T-cell (primary cell): ENCODE measurements at places on chromosomes 11 and 22.

DNA sequence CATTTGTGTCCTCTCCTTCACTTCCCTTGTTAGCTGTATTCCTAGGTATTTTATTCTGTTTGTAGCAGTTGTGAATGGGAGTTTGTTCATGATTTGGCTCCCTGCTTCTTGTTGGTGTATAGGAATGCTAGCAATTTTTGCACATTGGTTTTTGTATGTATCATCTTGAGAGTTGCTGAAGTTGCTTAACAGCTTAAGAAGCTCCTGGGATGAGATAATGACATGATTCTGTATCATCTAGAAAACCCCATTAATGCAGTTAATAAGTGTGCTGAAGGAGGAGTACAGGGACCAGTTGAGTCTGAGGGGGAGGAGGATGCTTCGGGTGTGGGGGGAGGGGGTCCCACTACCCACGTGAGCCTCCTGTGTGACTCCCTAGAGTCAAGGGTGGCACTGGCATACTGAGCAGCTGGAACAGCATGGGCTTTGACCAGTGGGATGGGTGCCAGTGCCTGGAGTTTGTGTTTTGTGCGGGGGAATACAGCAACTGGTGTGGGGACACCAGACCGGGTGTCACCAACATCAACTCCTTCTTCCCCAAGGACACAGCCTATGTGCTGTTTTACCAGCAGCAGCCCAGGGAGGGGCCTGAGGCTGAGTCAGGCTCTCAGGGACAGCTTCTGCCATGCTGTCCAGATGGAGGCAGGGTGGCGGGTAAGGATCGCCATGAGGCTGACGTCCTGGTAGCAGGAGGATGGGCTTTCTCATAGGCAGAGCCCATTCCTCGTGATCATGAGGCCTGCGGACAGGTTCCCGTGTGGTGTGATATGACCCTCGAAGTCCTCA, 24.1 kb downstream of the USP35 start:
- DNase-seq = no peak

DNA sequence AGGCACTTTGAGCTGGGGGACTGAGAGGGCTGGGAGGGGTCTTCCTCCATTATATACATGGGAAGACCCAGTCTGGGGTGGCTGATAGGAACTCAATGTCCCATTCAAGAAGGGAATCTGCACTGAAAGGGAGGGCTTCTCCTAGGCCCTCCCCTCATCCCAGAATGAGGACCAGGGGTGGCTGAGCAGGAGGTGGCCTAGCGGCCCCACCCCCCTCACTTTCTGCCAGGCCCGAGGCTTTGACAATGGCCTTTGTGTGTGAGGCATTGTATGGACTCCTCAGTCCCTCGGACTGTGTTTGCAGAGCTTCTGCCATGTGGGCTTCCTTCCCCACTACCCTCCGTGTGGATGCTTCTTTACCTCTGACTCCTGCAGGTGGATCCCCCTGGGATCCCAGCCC, 65.7 kb downstream of the NECTIN1 start:
- no peak for DNase-seq

GRCh38 chr11:46759196-46759595, 40.2 kb downstream of the F2 start:
- no peak for DNase-seq

- DNase-seq = no peak
These were observed 92.5 kb downstream of the DSCAML1 start for GRCh38 chr11:117704395-117705100.

- DNase-seq = no peak
These were observed 172.5 kb downstream of the CTTN start for GRCh38 chr11:70570693-70571395.

DNA sequence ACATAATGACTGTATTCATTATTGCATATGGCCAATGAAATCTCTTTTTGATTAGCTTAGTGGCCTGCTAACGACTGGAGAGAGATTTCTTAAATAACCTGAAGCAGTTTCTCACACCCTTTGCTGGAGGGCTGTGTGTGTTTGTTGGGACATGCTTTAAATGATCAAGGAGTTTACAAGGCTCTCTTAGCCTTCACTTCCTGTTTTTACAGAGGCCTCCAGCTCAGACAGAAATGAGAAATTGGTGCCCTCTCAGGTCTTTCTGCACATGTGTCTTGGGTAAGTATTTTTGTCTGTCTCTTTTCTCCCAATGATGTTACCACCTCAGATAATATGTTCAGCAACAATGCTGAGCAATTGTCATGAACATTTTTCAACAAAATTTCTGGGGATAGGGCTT, 884.4 kb upstream of the CNTN5 start:
- DNase-seq = no peak

GRCh38 chr11:35413598-35413997, 5.8 kb downstream of the SLC1A2 start:
- no peak for DNase-seq

GRCh38 chr11:110797453-110797852, 85.2 kb upstream of the ARHGAP20 start:
- DNase-seq = no peak

- DNase-seq = no peak
These were observed 3.6 kb downstream of the PRDX5 start for GRCh38 chr11:64321533-64321932.

GRCh38 chr11:15821451-15821850, 534.9 kb downstream of the SOX6 start:
- no peak for DNase-seq

GRCh38 chr22:42769238-42769573, 48.5 kb upstream of the A4GALT start:
- no peak for DNase-seq

GRCh38 chr11:130592056-130592455, 143.6 kb downstream of the ADAMTS15 start:
- DNase-seq = no peak

DNA sequence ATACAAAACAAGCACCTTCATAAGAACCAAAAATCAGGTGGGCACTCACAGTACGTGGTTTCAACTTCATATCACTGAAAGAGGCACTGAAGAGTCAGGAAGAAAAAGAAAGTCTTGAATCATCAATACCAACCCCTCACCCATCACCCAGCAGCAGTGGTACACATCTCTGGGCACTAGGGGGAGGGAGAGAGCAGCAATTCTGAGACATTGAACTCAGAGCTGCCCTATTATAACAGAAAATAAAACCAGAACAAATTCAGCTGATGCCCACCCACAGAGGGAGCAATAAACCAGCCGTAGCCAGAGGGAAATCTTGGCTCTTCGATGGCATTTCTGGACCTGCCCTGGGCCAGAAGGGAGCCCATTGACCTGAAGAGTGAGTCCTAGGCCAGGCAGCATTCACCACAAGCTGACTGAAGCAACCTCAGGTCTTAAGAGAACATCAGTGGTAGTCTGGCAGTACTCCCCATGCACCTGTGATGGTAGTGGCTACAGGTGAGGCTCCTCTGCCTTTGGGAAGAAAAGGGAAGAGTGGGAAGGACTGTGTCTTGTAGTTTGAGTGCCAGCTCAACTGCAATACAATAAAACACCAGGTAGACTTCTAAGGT, 42.2 kb upstream of the FAM181B start:
- no peak for DNase-seq

DNA sequence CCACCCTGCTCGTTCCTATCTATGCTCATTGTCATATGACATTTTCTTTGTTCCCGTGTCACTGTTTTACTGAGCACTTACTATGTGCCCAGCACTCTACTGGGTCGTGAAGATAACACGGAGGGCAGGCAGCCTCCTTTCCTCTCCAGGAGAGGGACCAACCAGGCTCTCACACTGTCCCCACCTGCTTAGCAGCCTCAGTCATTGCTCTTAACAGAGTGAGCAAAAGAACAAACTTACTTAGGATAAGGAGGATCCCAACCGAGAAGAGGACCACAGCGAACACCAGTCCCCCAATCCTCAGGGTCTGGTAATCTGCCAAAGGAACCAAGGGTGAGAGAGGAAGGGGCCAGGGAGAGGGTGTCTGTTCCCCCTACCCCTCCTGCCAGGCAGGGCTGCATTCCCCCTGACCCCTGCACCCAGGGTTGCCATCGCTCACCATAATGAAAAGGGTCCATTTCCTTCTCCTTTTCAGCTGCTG, 17.0 kb upstream of the FXYD2 start:
- DNase-seq = no peak

DNA sequence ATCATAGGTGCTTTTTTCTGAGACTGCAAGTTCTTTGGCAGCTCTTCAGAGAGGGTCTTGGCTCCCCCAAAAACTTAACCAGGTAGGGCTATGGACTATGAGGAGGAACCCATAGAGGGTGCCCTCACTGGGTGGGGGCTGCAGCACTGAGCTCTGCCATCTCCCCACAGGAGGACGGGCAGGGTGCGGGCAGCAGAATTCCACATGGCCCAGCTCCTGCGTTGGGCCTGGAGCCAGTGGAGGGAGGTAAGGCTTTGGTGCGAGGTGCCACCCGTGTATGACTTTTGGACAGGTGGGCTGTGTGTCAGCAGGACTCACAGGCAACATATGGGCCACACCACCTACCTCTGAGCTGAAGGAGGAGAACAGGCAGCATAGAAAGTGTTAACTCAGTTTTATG, 58.4 kb downstream of the PISD start:
- DNase-seq = no peak

GRCh38 chr11:65891219-65892136, 1.0 kb downstream of the CCDC85B start:
- no peak for DNase-seq

DNA sequence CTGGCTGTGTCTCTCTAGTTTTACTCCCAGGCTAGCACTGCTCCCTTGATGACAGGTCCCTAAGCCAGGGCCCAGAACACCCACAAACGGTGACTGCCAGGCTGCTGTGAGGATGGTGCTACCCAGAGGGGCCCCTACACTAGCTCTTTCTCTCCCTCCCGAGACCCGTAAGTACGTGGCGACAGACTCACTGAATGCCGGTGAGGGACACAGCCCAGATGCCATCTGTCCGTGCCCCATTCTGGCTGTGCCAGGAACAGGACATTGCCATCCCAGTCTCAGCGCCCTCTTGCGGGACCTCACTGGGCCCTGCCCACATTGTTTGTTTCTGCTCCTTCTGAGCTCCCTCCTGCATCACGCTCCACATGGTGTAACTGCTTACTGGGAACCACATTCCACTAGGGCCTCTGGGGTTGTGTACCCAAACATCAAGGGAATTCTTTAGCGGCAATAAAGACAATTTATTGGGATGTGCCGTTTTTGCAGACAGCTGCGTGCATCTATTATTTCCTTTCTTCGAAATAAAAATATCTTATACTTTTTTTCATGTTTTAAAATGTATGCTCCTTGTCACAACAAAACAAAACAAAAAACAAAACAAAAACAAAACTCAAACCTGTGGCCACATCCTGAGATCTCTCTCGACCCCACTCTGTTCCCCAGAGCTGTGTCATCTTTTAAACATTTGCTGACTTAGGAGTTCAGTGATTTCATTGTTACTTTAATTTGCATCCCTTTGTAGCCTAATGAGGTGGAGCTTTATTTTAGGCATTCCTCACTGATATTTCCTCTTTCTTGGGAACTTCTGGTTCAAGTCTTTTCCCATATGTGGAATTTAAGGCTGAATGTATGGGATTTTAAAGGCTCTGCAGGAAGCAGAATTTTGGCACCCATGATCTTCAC, 4.4 kb upstream of the TPCN2 start:
- no peak for DNase-seq

DNA sequence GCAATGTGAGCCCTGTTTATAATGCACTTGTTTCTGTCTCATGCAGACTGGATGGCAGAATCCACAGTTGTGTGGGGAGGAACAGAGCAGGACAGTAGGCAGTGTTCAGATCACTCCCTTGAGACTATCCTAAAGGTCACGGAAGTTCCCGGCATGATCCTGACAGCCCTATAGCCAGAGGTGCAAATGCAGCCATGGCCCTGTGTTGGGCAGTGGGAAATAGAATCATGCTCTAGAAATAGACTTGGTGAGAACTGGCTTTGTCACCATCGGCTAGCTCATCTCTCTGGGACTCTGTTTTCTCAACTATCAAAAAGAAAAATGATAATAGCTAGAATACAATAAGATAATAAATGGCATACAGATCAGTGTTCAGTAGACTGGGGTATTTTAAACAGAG, 123.2 kb downstream of the FEZ1 start:
- no peak for DNase-seq

DNA sequence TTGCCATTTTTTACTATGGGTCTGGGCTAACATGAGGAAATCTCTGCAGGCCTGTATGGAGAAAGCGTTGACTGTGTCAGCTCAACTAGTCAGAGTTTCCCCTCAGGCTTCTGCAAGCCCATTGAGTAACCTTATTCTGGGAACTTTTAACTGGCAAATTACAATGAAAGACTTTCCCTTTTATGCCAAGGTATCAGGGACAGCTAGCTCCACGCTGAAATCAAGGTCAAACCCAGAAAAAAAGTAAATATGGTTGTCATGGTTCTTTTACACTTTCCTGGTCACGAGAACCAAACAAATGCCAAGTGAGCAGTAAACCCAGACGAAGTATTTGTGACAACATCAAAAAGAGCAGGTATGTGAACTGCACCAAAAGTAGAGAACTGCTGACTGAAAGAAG, 13.8 kb downstream of the OSBP start:
- DNase-seq = no peak

DNA sequence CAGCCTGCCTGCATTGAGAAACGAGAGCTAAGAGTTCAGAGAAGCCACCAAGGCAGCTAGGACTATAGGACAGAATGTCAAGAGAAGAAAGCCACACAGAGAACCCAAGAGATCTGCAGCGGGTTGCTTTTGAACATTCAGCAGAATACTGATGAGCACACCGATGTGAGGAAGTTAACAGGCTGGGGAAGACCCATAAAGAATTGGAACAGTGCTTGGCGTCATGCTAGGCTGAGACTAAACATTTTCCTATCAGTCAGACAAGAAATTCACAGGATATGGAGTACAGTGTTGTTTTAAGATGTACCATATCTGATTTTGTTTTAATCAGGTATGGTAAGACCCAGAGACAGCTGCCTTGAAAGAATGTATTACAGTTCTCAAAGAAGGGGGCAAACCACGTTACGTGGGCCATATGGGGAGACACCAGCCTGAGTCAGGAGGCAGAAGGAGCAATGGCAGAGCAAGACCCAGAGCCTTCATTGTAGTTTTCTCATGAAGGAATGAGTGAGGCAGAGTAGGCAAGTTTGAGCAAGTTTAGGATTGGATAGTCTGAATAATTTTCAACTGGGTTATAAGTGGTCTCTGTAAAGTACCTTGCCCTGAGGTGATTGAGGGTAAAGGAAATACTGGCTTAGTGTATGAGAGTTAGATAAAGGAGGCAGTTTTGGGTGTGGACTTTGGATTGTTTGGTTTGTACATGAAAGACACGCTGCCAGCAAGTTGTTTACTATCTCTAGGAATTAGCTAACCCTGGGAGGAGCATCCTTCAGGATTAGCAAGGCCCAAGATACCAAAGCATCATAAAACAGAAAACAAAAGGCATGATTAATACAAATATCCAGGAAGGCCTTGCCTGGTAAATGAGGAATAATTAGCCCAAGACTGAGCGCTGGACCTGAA, 14.3 kb downstream of the LRRC75B start:
- DNase-seq = no peak
